Epithelial cell of umbilical artery (primary cell): ENCODE measurements at places on chromosomes 2 and 18. TPM values are rescaled to one million over a fixed set of nuclear protein-coding genes. Genes with fewer than 3 reads are reported as not detected.

SEC11C gene
- total RNA-seq: 22.0 and 26.0 TPM in 2 replicates

BCL11A gene
- under 0.01 TPM in 2 replicates for total RNA-seq

RPRM gene
- total RNA-seq: not detected in 2 replicates

NOL4 gene
- not detected in 2 replicates for total RNA-seq

ITGA6 gene
- total RNA-seq: 200 and 260 TPM in 2 replicates

CAPN14 gene
- total RNA-seq: under 0.01 TPM in 2 replicates

LRP2 gene
- total RNA-seq: not detected in 2 replicates

HOXD12 gene
- not detected in 2 replicates for total RNA-seq

TLX2 gene
- not detected in 2 replicates for total RNA-seq

UGT1A8 gene
- total RNA-seq: not detected in 2 replicates

SFT2D3 gene
- 3.0 and 5.2 TPM in 2 replicates for total RNA-seq

KIF3C gene
- 8.4 and 9.1 TPM in 2 replicates for total RNA-seq

TMEM131 gene
- total RNA-seq: 11.0 and 14.0 TPM in 2 replicates

NEB gene
- 0.32 and 0.46 TPM in 2 replicates for total RNA-seq

TXNDC2 gene
- total RNA-seq: not detected in 2 replicates

BOK gene
- 34.4 and 43.9 TPM in 2 replicates for total RNA-seq

MGAT4A gene
- 84.5 and 86.7 TPM in 2 replicates for total RNA-seq
